ENCODE measurements at places on chromosomes 3 and 15. TPM values are rescaled to one million over a fixed set of nuclear protein-coding genes. Genes with fewer than 3 reads are reported as not detected.

- H3K27me3 ChIP-seq, result peaks cover 3% of the 10 kb centered on the region
- DNase-seq, result no peak
- peaks cover 9% of the 10 kb centered on the region for H3K4me1 ChIP-seq
- peaks cover 4% of the 10 kb centered on the region for H3K36me3 ChIP-seq
- no peak overlapping the region for H3K4me3 ChIP-seq
These were observed 5.2 kb upstream of the WDR5B start for GRCh38 chr3:122421101-122421500.

GRCh38 chr15:72140088-72140487, 21.9 kb downstream of the SENP8 start:
- no peak overlapping the region for H3K27ac ChIP-seq
- no peaks in the 10 kb centered on the region for H3K36me3 ChIP-seq
- H3K4me1 ChIP-seq, result no peaks in the 10 kb centered on the region
- H3K27me3 ChIP-seq, result no peaks in the 10 kb centered on the region
- DNase-seq, result no peak
- H3K4me3 ChIP-seq, result no peak overlapping the region

GRCh38 chr3:180594631-180595558, 7.1 kb upstream of the TTC14 start:
- DNase-seq, result no peak
- H3K27me3 ChIP-seq, result no peaks in the 10 kb centered on the region
- no peaks in the 10 kb centered on the region for H3K4me1 ChIP-seq
- no peak overlapping the region for H3K27ac ChIP-seq
- H3K4me3 ChIP-seq, result no peak overlapping the region

- no peak overlapping the region for H3K4me3 ChIP-seq
- H3K27me3 ChIP-seq, result no peaks in the 10 kb centered on the region
- no peaks in the 10 kb centered on the region for H3K4me1 ChIP-seq
- DNase-seq, result no peak
These were observed 79.0 kb upstream of the MLF1 start for GRCh38 chr3:158491968-158492367.

GRCh38 chr3:98645039-98645438, 51.6 kb upstream of the CPOX start:
- H3K27me3 ChIP-seq, result no peaks in the 10 kb centered on the region
- no peak overlapping the region for H3K4me3 ChIP-seq
- no peaks in the 10 kb centered on the region for H3K36me3 ChIP-seq
- DNase-seq, result no peak
- H3K27ac ChIP-seq, result no peak overlapping the region

- no peak overlapping the region for H3K27ac ChIP-seq
- H3K4me3 ChIP-seq, result no peak overlapping the region
- H3K27me3 ChIP-seq, result no peaks in the 10 kb centered on the region
- DNase-seq, result no peak
- no peaks in the 10 kb centered on the region for H3K36me3 ChIP-seq
These were observed 36.6 kb downstream of the UACA start for GRCh38 chr15:70726753-70727152.

DNA sequence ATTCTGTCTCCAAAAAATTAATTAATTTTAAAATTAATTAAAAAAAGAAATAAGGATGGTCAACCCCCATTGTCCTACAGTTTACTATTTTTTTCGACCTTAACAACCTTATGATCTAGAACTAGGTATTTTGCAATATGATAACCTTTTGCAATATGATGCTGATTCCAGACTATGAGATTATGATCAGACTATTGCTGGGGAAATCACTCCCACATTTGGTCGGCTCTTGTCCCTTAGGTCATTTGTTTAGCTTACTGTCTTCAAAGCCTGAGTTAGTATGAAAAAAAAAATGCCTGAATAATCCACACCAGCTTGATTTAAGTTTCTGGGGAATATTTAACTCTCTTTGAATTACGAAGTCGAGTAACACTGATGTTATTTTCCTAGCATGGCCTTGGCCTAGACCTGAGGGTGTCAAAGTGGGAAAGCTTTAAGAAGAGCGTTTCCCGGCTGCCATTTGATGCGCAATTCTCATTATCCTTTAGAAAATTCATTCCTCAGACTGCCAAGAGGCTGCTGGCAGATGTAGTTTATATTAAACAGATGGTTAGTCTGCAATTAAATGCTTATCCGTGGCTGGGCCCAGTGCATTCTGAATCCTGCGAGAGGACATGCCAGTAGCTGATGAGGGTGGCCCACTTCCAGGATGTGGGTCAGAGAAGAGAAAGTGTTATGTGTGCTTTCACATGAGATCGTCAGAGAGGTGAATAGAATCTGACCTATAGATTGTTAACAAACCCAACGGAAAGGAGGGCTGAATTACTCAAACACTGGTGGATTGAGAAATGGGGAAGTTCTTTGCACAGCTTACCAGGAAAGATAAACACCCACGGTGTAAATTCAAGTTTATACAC, 496.0 kb upstream of the THBS1 start:
- no peaks in the 10 kb centered on the region for H3K4me1 ChIP-seq
- no peak overlapping the region for H3K4me3 ChIP-seq
- no peaks in the 10 kb centered on the region for H3K27me3 ChIP-seq
- no peak overlapping the region for H3K27ac ChIP-seq
- DNase-seq, result no peak

GRCh38 chr3:17110660-17111396, 226.1 kb downstream of the PLCL2 start:
- H3K27me3 ChIP-seq, result no peaks in the 10 kb centered on the region
- no peaks in the 10 kb centered on the region for H3K4me1 ChIP-seq
- no peaks in the 10 kb centered on the region for H3K36me3 ChIP-seq
- no peak overlapping the region for H3K4me3 ChIP-seq
- H3K27ac ChIP-seq, result no peak overlapping the region

- H3K4me3 ChIP-seq, result no peak overlapping the region
- H3K27me3 ChIP-seq, result no peaks in the 10 kb centered on the region
- H3K4me1 ChIP-seq, result peaks cover 13% of the 10 kb centered on the region
- DNase-seq, result no peak
- H3K27ac ChIP-seq, result no peak overlapping the region
These were observed 91.5 kb upstream of the TNFAIP8L3 start for GRCh38 chr15:51186181-51186705.

The ZNF662 gene
- total RNA-seq, result 1.4 TPM

The TUSC7 gene
- not detected for total RNA-seq

The OR4M2 gene
- not detected for total RNA-seq

The SCAMP5 gene
- 132 TPM for total RNA-seq

The ATP13A4 gene
- 0.49 TPM for total RNA-seq
